Effector memory CD4-positive, alpha-beta T cell (primary cell): ENCODE measurements at places on chromosomes 1 and 21.

- no peak for DNase-seq
- H3K4me3 ChIP-seq, result no peak overlapping the region
- no peaks in the 10 kb centered on the region for H3K4me1 ChIP-seq
- H3K27ac ChIP-seq, result no peak overlapping the region
Observed at GRCh38 chr21:35517865-35518264, 468.8 kb upstream of the RUNX1 start.

DNA sequence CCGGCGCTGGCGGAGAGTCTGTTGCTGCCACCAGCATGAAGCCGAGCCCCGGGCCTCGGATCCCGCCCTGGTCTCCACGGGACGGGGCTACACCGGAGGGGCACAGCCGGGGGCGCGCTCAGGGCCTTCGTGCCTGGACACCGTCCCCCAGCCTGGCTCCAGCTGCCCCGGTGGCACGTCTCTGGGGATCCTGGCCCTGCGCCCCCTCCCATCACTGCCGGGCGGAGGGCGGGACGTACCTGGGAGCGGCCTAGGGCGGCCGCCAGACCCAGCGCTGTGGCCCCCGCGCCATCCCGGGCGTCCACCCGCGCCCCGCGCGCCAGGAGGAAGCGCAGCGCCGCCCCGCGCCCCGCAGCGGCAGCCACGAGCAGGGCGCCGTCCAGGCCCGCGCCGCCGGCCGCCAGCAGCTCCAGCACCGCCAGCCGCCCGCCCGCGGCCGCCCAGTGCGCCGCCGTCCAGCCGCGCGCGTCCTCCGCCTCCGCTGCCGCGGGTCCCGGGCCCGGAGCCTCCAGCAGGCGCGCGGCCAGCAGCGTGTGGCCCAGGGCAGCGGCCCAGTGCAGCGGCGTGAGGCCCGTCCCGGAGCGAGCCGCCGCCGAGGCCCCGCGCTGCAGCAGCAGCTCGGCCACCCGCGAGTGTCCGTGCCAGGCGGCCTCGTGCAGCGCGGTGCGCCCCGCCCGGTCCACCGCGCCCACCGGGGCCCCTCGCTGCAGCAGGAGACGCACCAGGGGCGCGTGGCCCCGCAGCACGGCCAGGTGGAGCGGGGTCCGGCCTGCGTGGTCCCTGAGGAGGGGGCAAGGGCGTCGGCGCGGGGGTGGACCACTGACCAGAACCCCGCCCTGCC, 1.0 kb downstream of the ANKRD65 start:
- H3K36me3 ChIP-seq, result no peaks in the 10 kb centered on the region
- H3K4me1 ChIP-seq, result no peaks in the 10 kb centered on the region
- no peak overlapping the region for H3K4me3 ChIP-seq
- DNase-seq, result no peak

DNA sequence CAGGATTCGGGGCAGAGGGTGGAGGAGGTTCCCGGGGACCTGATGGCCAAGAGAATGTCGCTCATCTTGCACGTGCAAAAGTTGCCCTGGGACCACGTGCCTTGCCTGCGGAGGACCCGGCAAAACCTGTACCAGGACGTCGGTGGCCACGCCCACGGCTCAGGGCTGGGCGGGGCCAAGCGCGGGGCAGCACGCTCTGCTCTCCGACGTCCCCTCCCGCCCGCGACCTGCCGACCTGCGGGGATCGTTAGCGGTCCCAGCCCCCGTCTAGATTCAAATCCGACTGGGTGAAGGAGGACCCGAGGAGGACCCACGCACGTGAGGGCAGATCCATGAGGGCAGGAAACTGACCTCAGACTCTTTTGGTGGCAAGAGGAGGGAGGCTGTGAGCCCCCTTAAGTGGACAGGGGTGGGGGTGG, at the start of gene C1orf167:
TSS of gene C1orf167 (plus strand) at position 206 of the 419 bp plus-strand sequence. CDS start 2,208 bp downstream, outside the sequence.
- no peaks in the 10 kb centered on the region for H3K36me3 ChIP-seq
- DNase-seq, result no peak
- no peak within 1 kb of the TSS for H3K27ac ChIP-seq
- H3K4me1 ChIP-seq, result no peaks in the 10 kb centered on the region
- no peaks in the 10 kb centered on the region for H3K27me3 ChIP-seq

GRCh38 chr1:19643602-19644394, at the start of gene NBL1:
Gene NBL1, plus strand, starts transcription at chr1:19644311. Its CDS starts 10,720 bp downstream, at chr1:19655031.
- no peaks in the 10 kb centered on the region for H3K27me3 ChIP-seq
- H3K36me3 ChIP-seq, result no peaks in the 10 kb centered on the region
- peak within 1 kb of the TSS; percentile 78 for H3K4me3 ChIP-seq
- peak; percentile 62 for DNase-seq

GRCh38 chr1:5563861-5564577, 428.2 kb downstream of the NPHP4 start:
- H3K27ac ChIP-seq, result no peak overlapping the region
- H3K27me3 ChIP-seq, result no peaks in the 10 kb centered on the region
- DNase-seq, result no peak

GRCh38 chr1:150061632-150062101, 5.9 kb upstream of the VPS45 start:
- no peaks in the 10 kb centered on the region for H3K4me1 ChIP-seq
- no peak for DNase-seq
- H3K27me3 ChIP-seq, result no peaks in the 10 kb centered on the region
- no peaks in the 10 kb centered on the region for H3K36me3 ChIP-seq
- H3K4me3 ChIP-seq, result no peak overlapping the region

- peaks cover 28% of the 10 kb centered on the region for H3K27me3 ChIP-seq
- H3K36me3 ChIP-seq, result no peaks in the 10 kb centered on the region
- H3K4me3 ChIP-seq, result peak overlapping the region; percentile 29
- no peak overlapping the region for H3K27ac ChIP-seq
Observed at GRCh38 chr1:85577419-85578320, 2.9 kb upstream of the CCN1 start.

DNA sequence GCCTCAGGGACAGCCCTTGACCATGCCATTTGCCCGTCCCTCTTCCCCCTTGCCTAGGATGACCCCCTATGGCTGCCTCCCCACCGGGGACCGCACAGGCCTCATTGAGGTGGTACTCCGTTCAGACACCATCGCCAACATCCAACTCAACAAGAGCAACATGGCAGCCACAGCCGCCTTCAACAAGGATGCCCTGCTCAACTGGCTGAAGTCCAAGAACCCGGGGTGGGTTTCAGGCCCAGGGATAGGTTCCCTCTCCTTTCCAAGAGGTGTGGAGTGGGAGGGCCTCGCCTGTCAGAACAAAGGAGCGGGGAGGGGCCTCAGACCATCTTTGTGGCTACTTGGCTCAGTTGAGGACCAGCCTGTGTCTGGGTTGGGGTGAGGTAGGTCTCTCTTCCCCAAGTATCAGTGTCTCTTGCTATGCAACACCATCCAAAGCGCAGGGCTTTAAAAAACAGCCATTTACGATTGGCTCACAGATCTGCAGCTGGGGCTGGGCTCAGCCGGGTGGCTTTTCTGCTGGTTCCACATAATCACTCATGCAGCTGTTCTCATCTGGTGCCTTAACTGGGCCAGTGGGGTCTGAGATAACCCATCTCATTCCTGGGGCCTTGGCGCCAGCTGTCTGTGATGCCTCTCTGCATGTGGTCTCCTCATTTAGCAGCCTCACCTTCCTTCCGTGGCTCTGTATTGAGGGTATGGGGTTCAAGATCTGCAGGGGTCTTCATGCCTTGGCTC, 71.7 kb downstream of the PIK3CD start:
- H3K36me3 ChIP-seq, result peaks cover 76% of the 10 kb centered on the region
- DNase-seq, result no peak
- no peak overlapping the region for H3K4me3 ChIP-seq
- peak overlapping the region; percentile 44 for H3K27ac ChIP-seq
- no peaks in the 10 kb centered on the region for H3K27me3 ChIP-seq
- peaks cover 55% of the 10 kb centered on the region for H3K4me1 ChIP-seq

GRCh38 chr1:78678324-78678723, 28.7 kb downstream of the IFI44 start:
- peaks cover 2% of the 10 kb centered on the region for H3K27me3 ChIP-seq
- DNase-seq, result no peak

DNA sequence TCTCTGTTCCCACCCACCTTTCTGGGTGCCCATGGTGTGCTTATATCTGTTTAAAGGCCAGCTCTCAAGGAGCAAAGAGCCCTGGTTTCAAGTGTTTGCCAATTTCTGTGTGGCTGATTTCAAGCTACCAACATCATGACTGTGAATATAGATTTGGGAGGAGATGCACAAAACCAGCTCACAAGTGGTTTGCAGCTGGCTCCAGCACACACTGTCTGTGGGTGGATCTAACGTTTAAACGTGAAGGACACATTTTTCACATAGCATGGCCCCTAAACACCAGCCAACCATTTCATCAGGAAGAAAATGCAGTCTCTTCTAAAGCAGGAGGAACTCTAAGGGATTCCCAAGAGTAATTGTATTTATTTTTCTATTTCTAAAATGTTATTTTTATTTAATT, 65.2 kb downstream of the FCRL5 start:
- H3K4me1 ChIP-seq, result no peaks in the 10 kb centered on the region
- no peak for DNase-seq
- no peaks in the 10 kb centered on the region for H3K36me3 ChIP-seq
- no peak overlapping the region for H3K4me3 ChIP-seq

DNA sequence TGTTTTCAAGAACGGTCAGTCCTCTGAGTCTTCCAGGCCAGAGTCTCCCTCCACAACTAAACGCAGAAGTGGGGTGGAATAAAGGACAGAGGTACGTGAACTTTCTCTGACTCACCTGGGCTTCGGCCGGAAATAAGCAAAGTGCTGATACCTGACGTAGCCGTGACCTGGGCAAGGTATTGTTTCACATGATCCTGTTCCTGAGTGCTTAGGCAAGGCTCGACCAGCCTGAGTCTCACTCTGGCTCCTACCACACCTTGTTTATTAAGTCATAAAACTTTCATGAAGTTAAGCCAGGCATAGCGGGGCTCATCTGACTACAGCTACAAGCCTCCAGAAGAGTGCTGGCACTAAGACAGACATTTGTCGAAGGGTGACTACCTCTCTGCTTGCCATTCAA, 327.5 kb downstream of the SETD4 start:
- no peaks in the 10 kb centered on the region for H3K36me3 ChIP-seq
- H3K4me3 ChIP-seq, result no peak overlapping the region
- no peak overlapping the region for H3K27ac ChIP-seq
- H3K27me3 ChIP-seq, result no peaks in the 10 kb centered on the region
- no peak for DNase-seq

GRCh38 chr21:38649120-38649519, 150.8 kb upstream of the ERG start:
- no peaks in the 10 kb centered on the region for H3K27me3 ChIP-seq
- no peak overlapping the region for H3K4me3 ChIP-seq
- H3K27ac ChIP-seq, result no peak overlapping the region
- H3K36me3 ChIP-seq, result no peaks in the 10 kb centered on the region

- H3K36me3 ChIP-seq, result no peaks in the 10 kb centered on the region
- no peak overlapping the region for H3K27ac ChIP-seq
- H3K4me1 ChIP-seq, result no peaks in the 10 kb centered on the region
Observed at GRCh38 chr1:224524679-224525078, 90.1 kb upstream of the WDR26 start.

- no peak for DNase-seq
- no peak overlapping the region for H3K27ac ChIP-seq
- H3K36me3 ChIP-seq, result no peaks in the 10 kb centered on the region
- no peaks in the 10 kb centered on the region for H3K27me3 ChIP-seq
- H3K4me1 ChIP-seq, result no peaks in the 10 kb centered on the region
- no peak overlapping the region for H3K4me3 ChIP-seq
Observed at GRCh38 chr21:38205940-38206339, 50.9 kb upstream of the KCNJ15 start.

DNA sequence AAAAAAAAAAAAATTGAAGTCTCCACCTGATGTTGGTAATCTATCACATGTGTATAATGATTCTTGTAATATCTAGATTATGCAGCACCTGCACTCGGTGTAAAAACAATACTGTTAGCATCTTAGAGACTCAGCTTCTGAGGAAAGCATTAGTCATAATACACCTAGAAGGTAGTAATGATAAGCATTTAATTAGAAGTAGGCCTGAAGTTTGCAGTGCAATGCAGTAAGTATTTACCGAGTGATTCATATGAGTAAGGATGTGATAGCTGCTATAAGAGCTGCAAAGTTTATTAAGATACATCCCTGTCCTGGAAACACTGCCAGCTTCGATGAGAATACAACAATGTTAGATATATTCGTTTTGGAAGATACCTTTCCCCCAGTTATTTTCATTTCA, 196.4 kb downstream of the GREM2 start:
- no peak for DNase-seq
- H3K4me1 ChIP-seq, result no peaks in the 10 kb centered on the region
- H3K27me3 ChIP-seq, result no peaks in the 10 kb centered on the region

DNA sequence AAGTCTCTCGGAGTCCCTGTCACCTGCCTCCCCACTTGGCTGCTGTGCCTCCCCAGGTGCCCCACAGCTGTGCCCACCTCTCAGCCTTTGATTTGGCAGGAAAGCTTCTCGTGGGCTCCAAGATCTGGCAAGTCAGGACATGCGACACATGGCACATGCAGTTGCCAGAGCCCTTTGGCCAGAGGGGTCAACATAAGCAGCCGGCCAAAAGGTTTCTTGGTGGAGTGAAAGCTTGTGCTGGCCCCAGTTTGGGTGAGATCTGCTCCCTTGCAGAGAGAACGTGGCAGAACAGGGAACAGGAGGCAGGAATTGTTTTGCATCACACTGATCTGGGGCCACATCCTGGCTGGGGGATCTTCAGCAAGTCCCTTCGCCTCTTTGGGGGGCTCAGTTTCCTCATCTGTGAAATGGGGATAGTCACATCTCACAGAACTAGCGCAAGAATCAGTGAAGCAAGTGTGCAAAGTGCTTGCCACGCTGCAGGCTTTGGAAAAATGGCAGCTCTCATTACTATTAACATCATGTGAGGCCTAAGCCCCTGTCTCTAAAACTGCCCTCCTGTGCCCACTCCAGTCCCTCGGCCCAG, 232.6 kb downstream of the TRABD2B start:
- no peaks in the 10 kb centered on the region for H3K4me1 ChIP-seq
- no peaks in the 10 kb centered on the region for H3K27me3 ChIP-seq
- no peak for DNase-seq
- H3K36me3 ChIP-seq, result no peaks in the 10 kb centered on the region
- no peak overlapping the region for H3K4me3 ChIP-seq

DNA sequence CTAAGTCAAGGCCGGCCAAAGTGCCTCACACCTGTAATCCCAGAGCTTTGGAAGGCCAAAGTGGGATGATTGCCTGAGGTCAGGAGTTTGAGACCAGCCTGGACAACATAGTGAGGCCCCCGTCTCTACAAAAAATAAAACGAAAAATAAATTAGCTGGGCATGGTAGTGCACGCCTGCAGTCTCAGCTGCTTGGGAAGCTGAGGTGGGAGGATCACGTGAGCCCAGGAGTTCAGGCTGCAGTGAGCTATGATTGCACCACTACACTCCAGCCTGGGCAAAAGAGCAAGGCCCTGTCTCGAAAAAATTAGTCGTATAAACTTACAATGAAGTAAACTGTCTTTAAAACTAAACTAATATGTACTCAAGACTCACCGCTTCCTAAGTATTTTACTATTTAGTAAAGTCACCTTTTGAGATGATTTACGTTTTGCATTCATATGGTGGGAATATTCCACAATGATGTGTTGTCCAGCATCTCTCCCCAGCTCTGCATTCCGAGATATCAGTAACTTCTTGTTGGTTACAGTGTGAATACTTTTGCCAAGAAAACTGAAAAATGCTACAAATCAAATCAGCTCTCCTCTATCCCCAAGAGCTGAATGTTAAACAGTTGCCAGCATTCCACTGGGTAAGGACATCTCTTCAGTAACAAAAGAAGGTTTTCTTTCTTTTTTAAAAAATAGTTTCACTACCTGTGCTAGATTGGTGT, 84.9 kb upstream of the C21orf91 start:
- H3K4me1 ChIP-seq, result peaks cover 4% of the 10 kb centered on the region
- H3K4me3 ChIP-seq, result no peak overlapping the region
- no peak overlapping the region for H3K27ac ChIP-seq
- no peaks in the 10 kb centered on the region for H3K27me3 ChIP-seq

- no peaks in the 10 kb centered on the region for H3K27me3 ChIP-seq
- H3K27ac ChIP-seq, result no peak overlapping the region
- H3K4me3 ChIP-seq, result no peak overlapping the region
- no peaks in the 10 kb centered on the region for H3K4me1 ChIP-seq
- H3K36me3 ChIP-seq, result no peaks in the 10 kb centered on the region
- DNase-seq, result no peak
Observed at GRCh38 chr1:211876851-211877590, 46.5 kb upstream of the LPGAT1 start.
